Putamen (tissue), 1 donor: ENCODE measurements at places on chromosomes 16 and 17.

DNA sequence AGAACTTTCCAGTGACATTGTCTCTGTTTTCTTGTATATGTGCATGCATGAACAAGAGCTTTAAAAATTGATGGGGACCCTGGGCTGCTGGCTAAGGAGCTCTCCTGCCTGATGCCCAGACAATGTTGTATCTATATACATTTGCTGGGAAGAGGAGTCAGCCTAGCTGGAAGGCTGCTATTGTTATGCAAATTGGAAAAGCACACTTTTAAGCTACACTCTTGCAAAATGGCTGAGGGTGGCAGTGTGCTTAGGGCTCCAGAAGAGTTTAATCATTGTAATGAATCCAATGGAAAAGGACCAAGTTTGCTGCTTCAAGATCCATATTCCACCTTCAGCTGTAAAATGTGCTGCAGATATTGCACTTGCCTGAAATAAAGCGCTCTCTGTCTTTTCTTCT is 171.8 kb downstream of the PRKCA start:
- DNase-seq: no peak

DNA sequence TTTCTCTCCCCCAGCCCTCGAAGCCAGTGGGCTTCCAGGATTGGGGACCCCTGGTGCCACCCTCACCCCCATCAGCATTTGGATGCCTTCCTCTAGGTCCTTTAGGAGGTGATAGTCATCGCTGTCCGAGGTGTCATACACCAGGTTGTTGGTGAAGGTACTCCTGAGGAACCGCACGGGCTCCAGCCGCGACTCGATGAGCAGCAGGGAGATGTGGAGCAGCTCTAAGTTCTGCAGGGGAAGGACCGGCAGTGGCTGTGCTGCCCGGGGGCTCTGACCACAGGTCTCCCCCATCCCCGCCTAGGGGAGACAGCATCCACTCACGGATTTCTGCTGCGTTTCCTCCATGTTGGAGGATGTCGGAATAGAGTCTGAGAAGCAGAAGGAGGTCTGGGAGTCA is 962 bp downstream of the CSHL1 start:
- no peak for DNase-seq

DNA sequence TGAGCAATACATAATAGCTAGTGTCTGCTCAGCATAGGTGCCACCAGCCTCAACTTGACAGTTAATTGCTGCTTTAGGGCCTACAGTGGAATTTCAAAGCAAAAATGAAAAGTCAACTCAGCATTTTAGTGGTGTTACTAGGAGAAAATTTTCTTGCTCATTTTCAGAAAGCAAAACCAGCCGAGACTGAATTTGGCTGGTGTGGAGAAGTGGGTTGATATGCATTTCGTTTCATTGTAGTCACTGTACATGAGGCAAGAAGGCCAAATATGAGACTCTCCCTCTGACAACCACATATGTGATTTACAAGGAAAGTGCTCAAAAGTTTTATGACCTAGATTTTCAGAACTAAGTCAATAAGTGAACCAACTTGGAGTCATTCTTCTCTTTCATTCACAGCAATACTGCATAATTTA is 54.0 kb downstream of the DUSP14 start:
- DNase-seq: no peak

DNA sequence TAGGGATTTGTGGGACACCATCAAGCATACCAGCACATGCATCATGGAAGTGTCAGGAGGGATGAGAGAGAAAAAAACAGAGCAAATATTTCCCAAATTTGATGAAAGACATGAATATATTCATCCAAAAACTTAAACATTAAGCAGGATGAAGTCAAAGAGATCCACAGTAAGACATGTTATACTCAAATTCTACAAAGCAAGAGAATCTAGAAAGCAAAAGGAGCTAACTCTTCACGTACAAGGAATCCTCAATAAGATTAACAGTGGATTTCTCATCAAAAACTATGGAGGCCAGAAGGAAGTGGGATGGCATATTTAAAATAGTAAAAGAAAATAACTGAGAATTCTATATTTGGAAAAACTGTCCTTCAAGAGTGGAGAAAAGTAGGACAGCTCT is 374.8 kb downstream of the ZFHX3 start:
- DNase-seq: no peak

- DNase-seq: no peak
These were observed 219.4 kb downstream of the TANC2 start for GRCh38 chr17:63185420-63185819.

GRCh38 chr16:21001262-21001661 is 100.7 kb downstream of the LYRM1 start:
- no peak for DNase-seq

DNA sequence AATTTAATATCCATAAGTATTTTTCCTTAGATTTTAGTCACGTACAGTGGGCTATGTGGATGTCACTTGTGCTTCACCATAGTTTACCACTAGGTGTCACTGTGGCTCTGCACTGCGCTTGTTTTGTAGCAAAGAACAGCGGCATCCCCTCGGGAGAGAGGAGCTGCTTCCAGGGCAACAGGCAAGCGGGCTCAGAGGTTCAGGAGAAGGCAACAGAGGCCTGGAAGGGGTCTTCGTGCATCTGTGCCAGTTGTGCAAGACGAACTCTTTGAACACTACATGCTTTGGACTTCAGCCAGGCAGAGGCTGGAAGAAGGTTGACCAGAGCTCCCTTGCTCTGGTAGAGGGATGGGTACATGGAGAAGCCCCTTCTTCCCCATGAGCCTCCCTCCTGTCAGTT is 20.6 kb downstream of the CYB561 start:
- peak; percentile 67 for DNase-seq

GRCh38 chr17:8606401-8606800 is 24.1 kb downstream of the MYH10 start:
- DNase-seq: no peak

- DNase-seq: no peak
These were observed 16.8 kb upstream of the RMI2 start for GRCh38 chr16:11328172-11329070.

GRCh38 chr16:30893744-30894539 is at the start of gene BCL7C:
Gene BCL7C (minus strand): TSS chr16:30894077. CDS start chr16:30893944, 133 bp downstream.
- DNase-seq: peak; percentile 88

DNA sequence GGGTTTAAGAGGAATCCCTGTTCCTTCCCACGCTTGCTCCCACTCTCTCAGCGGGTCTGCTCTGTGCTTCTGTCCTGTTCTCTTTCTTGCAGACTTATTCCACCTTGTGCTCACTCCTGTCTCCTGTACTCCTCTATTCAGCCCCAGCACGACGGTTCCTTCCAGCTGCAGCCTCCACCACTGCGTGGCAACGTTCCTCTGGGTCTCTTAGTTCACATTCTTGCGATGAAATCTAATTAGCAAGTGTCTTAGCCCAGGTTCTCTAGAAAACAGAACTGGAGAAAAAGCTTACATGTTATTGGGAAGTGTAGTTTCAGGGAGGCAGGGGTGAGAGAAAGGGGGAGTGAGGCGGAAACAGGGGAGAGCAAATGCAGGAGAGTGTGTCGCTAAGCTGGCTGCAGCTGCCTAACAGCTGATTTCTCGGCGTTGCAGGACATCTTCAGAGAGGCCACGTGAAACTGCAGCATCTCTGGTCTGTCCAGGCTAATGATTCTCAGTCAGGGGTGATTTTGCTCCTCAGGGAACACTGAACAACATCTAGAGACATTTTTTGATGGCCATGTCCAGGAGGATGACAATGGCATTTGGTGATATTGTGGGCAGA is 213.2 kb upstream of the NLRP1 start:
- no peak for DNase-seq

GRCh38 chr17:37831492-37831891 is 86.6 kb upstream of the HNF1B start:
- DNase-seq: no peak

GRCh38 chr16:86823888-86824671 is 245.7 kb downstream of the FOXL1 start:
- DNase-seq: peak; percentile 84

DNA sequence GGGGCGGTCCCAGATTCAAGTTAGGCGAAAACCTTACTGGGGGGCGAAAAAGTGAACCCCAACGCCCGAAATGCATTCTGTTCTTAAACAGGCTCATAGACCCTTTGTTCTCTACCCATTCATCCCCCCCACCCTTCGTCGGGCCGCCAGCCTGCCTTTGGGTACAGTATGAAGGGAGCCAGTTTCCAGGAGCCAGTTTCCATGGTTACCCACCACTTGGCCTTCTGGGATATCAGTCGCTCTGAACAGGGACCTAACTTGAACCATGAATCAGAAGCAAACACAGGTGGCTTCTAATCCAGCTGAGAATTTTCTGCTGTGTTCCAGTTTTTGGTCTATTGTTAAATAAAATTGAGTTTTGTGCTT is 532 bp downstream of the DHX40 start:
- peak; percentile 79 for DNase-seq

- DNase-seq: no peak
These were observed 28.3 kb upstream of the GSE1 start for GRCh38 chr16:85584819-85585282.

GRCh38 chr16:23964136-23964535 is 128.4 kb downstream of the PRKCB start:
- no peak for DNase-seq

GRCh38 chr16:86984991-86985647 is 332.1 kb downstream of the C16orf95 start:
- DNase-seq: no peak

- DNase-seq: no peak
These were observed 310.5 kb upstream of the GOT2 start for GRCh38 chr16:59044616-59045015.

DNA sequence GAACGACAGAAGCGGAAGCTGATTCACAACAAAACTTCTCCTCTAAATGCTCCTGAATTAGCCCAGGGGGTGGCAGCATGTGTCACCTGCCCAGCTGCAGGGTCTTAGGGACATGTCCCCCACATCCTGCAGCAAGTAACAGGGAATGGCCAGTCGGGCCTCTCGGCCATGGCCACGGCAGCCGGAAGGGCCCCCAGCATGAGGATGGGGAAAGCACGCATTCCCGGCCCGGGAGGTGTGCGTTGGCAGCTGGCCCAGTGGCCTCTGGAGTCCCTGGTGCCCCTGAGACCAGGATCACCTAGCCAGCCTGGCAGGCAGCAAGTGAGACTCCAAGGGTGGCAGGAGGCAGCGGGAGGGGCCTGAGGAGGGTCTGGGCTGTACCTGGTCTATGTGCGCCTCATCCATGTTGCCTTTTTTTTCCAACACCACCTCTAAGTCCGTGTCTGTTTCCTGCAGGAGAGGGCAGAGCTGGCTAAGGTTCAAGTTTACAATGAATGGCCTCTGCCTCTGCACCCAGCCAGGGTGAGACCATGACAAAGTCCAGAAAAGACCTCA is 7.0 kb downstream of the KNOP1 start:
- DNase-seq: no peak

- no peak for DNase-seq
These were observed 2.3 kb downstream of the SPG7 start for GRCh38 chr16:89510526-89510925.

GRCh38 chr16:2969545-2970521 is 685 bp downstream of the PAQR4 start:
- DNase-seq: peak; percentile 73

DNA sequence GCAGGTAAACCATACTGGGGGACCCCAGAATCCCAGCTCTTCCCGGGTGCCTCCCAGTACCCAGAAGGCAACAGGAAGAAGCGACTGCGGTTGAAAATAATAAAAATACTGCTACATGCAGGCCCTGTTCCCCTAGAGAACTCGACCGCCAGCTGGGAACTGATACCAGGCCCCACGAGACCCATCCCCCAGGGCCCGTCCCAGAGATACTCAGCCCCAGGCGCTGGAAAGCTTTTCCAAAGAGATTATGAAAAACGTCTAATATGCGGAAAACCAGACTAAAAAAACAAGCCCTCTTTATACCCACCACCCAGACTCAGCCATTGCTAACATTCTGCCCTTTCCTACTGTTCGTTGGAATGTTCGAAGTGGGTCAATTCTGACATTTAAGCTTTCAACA is 12.9 kb upstream of the MEAK7 start:
- DNase-seq: no peak

DNA sequence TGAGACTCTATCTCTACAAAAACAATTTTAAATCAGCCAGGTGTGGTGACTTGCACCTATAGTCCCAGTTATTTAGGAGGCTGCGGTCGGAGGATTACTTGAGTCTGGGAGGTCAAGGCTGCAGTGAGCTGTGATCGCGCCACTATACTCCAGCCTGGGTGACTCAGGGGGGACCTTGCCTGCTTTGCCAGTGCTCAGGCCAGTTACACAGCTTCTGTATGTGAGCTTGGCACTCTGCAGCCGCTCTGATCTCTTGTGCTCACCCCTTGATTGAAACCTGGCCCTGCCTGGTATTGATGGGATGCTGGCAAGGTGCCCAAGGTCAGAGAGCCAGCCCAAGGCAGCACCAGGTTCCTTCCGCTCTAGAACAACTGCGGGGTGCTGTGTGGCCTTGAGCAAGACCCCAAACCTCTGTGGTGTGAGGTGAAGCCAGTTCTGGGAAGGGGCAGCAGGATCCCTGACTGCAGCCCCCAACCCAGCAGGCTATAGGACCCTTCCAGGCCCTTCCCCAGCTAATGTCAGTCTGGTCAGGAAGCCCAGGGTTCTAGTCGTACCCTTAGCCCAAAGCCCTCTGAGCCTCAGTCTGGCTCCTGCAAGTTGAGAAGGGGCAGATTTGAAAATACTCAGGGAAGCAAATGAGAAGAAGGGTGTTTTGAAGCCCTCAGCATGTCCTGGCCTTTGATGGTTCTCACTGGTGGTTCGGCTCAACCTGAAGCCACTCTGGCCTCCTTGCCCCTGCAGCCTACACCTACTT is 18.9 kb downstream of the MMP15 start:
- no peak for DNase-seq

GRCh38 chr17:38980490-38981217 is 13.5 kb upstream of the FBXO47 start:
- DNase-seq: no peak

GRCh38 chr17:5499476-5500231 is 13.3 kb downstream of the MIS12 start:
- DNase-seq: peak; percentile 7

DNA sequence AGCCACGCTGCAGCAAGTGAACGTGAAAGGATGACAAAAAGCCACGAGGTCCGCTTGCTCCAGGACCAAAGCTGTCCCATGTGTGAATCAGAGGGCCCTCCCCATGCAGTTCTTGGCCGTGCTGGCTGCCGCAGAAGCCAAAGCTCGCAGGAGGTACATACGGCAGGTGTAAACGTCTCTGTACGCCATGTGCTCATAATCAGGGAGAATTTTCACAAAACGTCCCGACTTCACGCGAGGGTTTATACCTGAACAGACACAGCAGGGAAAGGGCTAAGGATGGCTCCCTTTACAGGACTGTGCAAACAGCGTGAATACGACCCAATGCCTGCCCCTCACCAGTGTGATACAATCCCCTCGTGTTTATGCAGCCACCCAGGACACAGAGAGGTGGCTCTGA is 25.3 kb downstream of the FBXO31 start:
- DNase-seq: no peak

DNA sequence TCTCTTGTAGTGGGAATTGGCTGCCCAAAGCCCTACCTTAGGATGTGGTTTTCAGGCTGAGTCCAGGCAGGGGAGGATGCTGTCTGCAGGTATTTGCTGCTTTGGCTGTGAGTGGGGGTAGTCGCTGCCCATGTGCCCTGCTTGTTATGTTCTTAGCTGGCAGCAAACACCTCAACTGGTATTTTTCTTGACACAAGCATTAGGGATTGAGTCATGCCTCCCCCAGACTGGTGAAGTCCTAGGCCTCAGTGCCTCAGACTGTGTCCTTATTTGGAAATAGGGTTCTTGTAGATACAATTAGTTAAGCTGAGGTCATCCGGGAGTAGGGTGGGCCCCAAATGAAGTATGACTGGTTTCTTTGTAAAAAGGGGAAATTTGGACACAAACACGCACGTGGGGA is 808.3 kb upstream of the EEF2KMT start:
- no peak for DNase-seq
